ENCODE measurements at places on chromosomes 12 and 14. TPM values are rescaled to one million over a fixed set of nuclear protein-coding genes. Genes with fewer than 3 reads are reported as not detected.

The DEPDC4 gene
- polyA plus RNA-seq: 1.5 TPM

DNA sequence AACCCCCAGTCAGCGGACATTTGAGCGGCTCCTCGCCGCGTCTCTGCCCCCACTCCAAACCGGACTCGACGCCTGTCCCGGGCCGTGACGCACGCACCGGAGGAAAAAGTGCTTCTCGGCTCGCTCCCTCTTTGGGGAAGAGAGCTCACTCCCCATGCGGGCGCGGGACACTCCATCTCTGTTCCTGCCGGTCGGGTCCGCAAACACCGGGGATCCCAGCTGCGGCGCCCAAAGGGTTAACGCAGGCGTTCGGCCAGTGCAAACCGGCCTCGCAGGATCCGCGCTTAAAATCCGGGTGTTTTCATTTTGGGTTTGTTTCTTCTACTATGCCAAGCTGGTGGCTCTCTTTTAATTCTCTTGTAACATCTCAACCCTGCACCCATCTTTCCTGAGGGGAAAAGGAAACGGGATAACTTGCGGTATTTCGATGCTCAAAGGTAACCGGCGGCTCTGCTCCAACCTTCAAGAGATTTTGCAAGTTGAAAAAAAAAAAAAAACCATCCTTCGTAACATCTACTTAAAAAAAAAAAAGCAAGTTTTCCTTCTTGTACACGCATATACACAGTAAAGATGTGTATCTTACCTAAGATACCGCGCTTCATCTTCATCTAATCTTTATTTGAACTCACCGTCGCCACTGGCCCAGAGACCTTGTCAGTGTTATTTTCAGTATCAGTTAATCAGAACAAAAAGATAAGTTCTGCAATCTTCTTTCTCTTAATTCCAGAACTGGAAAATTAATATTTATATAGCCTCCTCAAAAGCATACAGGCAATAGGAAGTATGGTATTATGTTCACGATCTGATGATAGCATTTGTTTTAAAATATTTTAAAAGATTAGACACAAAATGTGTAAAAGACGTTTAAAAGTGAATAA lies 1.6 kb upstream of the ATP2B1 start:
- H3K4me3 ChIP-seq: peak overlapping the region; percentile 90
- no peaks in the 10 kb centered on the region for H3K36me3 ChIP-seq
- peak overlapping the region; percentile 90 for H3K27ac ChIP-seq
- H3K27me3 ChIP-seq: no peaks in the 10 kb centered on the region
- DNase-seq: peak; percentile 74

The GPR137C gene
- polyA plus RNA-seq: 0.70 TPM

- peaks cover 17% of the 10 kb centered on the region for H3K4me1 ChIP-seq
- H3K4me3 ChIP-seq: peak within 1 kb of the TSS; percentile 82
- no peaks in the 10 kb centered on the region for H3K27me3 ChIP-seq
- DNase-seq: peak; percentile 99
- no peaks in the 10 kb centered on the region for H3K36me3 ChIP-seq
These were observed at the start of gene ARG2 for GRCh38 chr14:67619446-67620216. TSS of gene ARG2 (plus strand) at chr14:67619920. CDS start at chr14:67619978, 58 bp downstream.

The RND1 gene
- not detected for polyA plus RNA-seq

The C12orf50 gene
- not detected for polyA plus RNA-seq

GRCh38 chr12:96495155-96495554 lies 5.8 kb downstream of the CFAP54 start:
- no peak overlapping the region for H3K4me3 ChIP-seq
- DNase-seq: no peak
- peaks cover 12% of the 10 kb centered on the region for H3K4me1 ChIP-seq
- no peaks in the 10 kb centered on the region for H3K27me3 ChIP-seq

The LRTM2 gene
- polyA plus RNA-seq: not detected

DNA sequence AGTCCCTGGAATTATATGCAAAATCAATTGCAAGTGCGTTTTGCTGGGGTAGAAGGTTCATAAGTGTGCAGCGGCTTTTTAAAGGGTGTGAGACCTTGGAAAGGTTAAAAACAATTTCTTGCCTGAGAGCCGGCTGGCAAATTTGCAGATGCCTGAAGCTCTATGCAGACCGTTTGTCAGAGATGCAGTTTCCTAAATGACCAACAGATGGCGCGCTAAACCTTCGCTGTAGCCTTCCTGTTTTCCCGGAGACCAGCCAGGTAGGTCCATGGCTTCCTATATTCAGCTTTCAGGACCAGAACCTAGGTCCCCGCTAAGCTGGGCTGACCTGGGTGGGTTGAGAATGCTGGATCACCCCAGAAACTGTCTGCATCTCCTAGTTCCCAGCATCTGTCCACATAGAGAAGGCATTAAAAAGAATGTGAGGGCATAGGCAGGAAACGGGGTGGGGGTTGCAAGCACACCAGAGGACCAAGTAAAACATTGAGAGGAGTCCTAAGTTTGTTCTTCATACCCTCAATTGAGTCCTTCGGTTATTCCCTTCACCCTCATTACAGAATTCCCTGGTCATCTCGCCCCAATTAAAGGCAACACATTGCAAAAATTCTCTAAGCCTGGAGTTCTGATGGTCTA lies 5.7 kb upstream of the NOS1 start:
- no peak overlapping the region for H3K27ac ChIP-seq
- DNase-seq: peak; percentile 63
- no peak overlapping the region for H3K4me3 ChIP-seq
- peaks cover 23% of the 10 kb centered on the region for H3K27me3 ChIP-seq
- H3K36me3 ChIP-seq: no peaks in the 10 kb centered on the region

- H3K27ac ChIP-seq: no peak overlapping the region
- no peaks in the 10 kb centered on the region for H3K27me3 ChIP-seq
- H3K36me3 ChIP-seq: peaks cover 37% of the 10 kb centered on the region
- H3K4me1 ChIP-seq: peaks cover 43% of the 10 kb centered on the region
- no peak for DNase-seq
- no peak overlapping the region for H3K4me3 ChIP-seq
These were observed 117.1 kb downstream of the KICS2 start for GRCh38 chr12:64105026-64105425.

DNA sequence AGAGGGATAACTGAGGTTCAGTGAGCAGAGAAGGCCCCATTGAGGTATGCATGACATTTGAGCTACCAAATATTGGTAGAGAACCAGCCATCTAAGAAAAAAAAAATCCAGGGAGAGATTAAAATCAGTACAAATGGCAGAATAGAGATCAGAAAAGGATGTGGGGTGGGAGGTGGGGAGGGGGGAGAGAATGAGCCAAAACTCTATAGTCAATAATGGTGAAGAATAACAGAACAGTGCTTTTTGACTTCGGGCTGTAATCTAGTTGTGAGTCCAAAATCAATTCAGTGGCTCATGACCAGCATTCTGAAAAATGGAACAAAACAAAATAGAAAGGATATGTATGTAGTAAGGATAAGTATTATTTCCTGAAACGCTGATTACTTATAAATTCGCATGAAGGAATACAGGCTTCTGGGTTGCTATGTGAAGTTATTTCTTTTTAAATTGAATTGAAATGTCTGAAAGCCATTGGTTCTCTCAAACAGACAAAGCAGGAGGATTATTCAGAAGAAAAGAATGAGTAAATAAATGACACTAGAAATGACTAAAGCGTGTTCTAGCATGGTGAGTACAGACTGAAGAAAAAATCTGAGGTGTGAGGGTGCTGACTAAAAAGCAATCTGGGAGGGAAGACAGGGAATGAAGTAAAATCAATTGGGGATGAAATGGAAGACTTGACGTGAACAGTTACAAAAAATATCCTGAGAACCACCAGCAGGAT lies 72.4 kb downstream of the ATP2B1 start:
- H3K4me1 ChIP-seq: peaks cover 20% of the 10 kb centered on the region
- H3K27me3 ChIP-seq: no peaks in the 10 kb centered on the region
- peaks cover 15% of the 10 kb centered on the region for H3K36me3 ChIP-seq
- DNase-seq: peak; percentile 77
- peak overlapping the region; percentile 23 for H3K4me3 ChIP-seq

DNA sequence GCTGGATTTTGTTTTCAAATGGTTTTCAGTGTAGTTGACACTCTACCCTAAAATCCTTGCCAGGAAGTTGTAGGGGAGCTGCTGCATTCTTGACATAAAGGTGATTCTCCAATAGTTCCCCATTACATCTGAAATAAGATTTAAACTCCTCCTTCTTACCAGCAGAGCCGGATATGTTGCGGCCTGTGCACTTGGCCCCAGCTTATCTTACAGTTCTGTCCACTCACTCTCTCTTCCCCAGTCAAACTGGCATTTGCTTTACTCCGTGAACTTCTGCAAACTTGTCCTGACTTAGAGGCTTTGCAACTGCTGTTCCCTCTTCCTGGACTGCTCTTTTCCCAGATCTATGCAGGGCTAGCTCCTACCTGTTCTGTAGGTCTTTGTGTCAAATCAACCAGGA lies 929.5 kb downstream of the VRK1 start:
- no peaks in the 10 kb centered on the region for H3K27me3 ChIP-seq
- H3K4me1 ChIP-seq: no peaks in the 10 kb centered on the region
- no peak overlapping the region for H3K27ac ChIP-seq
- no peaks in the 10 kb centered on the region for H3K36me3 ChIP-seq
- no peak overlapping the region for H3K4me3 ChIP-seq
- DNase-seq: no peak

GRCh38 chr12:112559784-112560183 lies 141.0 kb downstream of the PTPN11 start:
- H3K27ac ChIP-seq: no peak overlapping the region
- no peaks in the 10 kb centered on the region for H3K4me1 ChIP-seq
- DNase-seq: no peak
- no peaks in the 10 kb centered on the region for H3K36me3 ChIP-seq
- H3K4me3 ChIP-seq: no peak overlapping the region

GRCh38 chr14:72822946-72823611 lies 70.8 kb downstream of the DPF3 start:
- no peaks in the 10 kb centered on the region for H3K36me3 ChIP-seq
- no peak for DNase-seq
- no peak overlapping the region for H3K27ac ChIP-seq
- H3K27me3 ChIP-seq: no peaks in the 10 kb centered on the region
- H3K4me3 ChIP-seq: no peak overlapping the region
- H3K4me1 ChIP-seq: peaks cover 9% of the 10 kb centered on the region
